ENCODE measurements at places on chromosomes 1 and 21.
A peak's percentile ranks its signal among the peaks of the same experiment; 100 is the strongest.

GRCh38 chr1:113946112-113946511, 17.0 kb downstream of the HIPK1 start:
- no peak for DNase-seq

GRCh38 chr1:232704256-232704655, 74.3 kb upstream of the SIPA1L2 start:
- DNase-seq: no peak

DNA sequence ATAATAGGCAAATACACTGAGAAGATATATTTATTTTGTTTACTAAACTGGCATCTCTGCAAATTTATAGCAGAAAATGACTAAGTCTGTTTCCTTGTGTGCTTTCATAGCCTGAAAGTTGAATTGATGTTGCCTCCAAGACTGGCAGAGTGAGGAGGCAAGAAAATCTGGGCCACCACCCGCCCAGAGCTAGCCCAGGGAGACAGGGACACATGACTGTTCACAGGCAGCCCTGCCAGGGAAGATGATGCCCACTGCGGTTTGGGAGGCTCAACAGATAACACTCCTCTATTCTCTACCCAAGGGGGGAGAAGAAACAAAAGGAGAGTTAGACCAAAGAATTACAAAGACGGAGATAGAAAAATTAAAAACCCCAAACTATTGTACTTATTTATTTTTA, 37.1 kb downstream of the OPTC start:
- no peak for DNase-seq

DNA sequence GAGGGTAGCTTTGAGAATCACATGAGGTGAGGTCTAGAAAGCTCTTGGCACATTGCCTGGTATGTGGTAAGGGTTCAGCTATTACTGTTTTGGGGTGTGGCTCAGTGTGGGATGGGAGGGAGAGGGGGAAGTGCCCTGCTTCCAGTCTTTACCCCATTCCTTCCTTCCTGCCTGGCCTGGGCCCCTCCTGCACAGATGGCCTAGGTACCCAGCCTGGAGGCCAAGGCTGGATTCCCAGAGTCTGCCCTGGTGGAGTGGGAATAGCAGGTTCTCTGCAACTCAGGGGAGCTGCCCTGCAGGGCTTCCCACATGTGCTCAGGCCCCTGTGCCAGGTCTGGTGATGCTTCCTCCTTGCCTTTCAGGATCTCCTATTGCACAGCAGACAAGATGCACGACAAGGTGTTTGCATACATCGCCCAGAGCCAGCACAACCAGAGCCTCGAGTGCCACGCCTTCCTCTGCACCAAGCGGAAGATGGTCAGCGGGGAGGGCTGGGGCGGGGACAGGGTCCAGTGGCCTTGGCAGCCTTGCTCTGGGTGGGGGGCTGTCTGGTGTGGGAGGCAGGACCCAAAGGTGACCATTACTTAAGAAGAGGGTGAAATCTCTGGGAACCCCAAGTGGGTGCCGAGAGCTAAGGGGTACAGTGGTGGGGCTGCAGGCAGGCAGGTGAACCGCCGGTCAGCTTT, 13.5 kb downstream of the LDLRAP1 start:
- DNase-seq: no peak

GRCh38 chr1:8702472-8702849, 115.0 kb downstream of the RERE start:
- DNase-seq: no peak

DNA sequence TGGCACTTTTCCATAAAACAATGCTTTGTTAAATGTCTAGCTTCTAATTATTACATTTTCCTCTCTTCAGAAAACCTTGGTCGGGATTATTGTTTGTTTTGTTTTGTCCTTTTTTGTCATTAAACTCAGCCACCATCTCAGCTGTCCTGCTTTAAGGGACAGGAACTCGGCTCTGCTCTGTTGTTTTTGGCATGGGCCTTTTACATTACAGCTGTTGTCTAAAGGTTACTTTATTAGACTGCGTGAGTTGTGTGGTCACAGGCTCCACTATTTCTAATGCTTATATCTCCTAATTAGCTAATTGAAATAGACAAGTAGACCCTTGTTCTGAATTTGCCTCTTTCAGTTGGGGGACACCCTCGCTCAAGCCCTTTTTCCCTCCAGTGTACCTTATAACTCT, 1.6 kb downstream of the PALMD start:
- DNase-seq: no peak

DNA sequence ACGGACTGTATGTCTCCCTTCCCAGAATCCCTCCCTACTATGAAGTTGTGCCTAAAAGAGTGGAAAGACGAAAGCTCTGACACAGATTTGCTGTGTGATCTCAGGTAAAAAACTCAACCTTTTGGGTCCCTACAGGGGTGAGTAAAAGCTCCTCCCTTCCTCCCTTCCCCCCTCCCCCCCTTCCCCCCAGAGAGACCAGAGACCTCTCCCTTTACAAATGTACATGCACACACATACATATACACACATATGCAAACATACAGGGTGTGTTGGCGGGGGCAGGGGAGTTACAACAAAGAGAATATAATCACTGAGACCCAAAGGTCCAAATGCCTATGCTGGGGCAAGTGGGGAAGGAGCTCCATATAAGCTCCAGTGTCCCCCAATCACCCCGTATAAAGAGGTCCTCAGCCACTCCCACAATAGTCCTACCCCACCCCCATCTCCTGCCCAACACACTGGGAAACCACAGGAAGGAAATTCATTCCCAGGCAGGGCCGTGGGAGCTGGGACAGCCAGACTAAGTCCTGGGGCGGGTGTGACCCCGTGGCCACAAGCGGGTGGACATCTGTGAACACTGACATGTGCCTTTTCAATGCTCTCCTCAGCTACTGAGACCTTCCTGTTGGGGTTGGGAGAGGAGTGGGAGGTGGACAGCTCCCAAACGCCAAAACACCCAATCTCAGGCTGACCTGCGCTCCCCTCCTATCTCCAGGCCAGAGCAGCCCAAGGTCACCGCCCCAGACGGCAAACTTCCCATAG, 2.0 kb downstream of the MEF2D start:
- DNase-seq: no peak

DNA sequence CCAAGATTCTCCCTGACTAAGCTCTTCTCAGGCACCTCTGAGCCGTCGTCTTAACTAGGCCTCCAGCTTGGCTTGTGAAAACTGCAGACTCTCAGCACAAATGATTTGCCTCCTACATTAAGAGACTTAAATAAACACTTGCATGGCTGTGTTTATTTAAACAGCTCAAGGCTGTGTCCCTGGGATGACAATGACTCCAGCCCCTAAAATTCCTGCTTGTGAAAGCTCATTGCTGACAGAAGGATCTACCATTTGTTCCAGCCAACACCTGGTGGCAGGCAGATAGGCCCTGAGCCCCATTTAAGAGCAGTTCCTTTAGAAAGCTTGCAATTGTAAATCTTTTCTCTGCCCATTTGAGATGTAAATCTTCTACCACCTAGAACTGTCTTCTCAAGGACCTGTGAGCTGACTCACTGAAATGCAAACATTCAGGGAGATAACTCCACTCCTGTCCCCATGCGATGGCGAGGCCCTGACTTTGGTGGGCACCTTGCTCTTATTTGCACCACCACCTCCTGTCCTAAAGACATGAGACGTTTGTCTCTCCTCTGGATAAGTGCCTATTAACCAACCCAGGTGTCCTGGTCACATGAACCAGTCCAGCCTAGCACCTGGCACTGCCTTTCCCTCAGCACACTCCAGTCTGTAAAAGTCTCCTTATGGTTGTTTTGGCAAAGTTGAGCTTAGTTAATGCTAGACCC, 15.1 kb upstream of the PCP4 start:
- no peak for DNase-seq

GRCh38 chr21:45050797-45051489, 23.4 kb upstream of the ADARB1 start:
- no peak for DNase-seq

GRCh38 chr1:167499664-167500101, 18.6 kb downstream of the CD247 start:
- no peak for DNase-seq

GRCh38 chr1:156750711-156751450, 594 bp downstream of the HDGF start:
- peak; percentile 19 for DNase-seq

- DNase-seq: no peak
Observed at GRCh38 chr1:110493059-110493699, 25.8 kb downstream of the KCNA10 start.

DNA sequence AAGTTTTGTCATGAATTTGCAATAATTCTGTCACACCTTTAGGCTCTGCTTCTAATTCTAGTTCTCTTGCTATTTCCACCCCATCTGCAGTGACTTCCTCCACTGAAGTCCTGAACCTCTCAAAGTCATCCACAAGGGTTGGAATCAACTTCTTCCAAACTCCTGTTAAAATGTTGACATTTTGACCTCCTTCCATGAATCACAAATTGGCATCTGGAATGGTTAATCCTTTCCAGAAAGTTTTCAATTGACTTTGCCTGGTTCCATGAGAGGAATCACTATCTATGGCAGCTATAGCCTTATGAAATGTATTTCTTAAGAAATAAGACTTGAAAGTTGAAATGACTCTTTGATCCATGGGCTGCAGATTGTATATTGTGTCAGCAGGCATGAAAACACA, 19.7 kb upstream of the SFT2D2 start:
- no peak for DNase-seq

GRCh38 chr1:109261578-109261977, 12.2 kb downstream of the CELSR2 start:
- no peak for DNase-seq

GRCh38 chr1:218462587-218462986, 117.5 kb downstream of the TGFB2 start:
- DNase-seq: no peak

Data from T-helper 1 cell (primary cell).